ENCODE measurements at places on chromosomes 4 and X.

DNA sequence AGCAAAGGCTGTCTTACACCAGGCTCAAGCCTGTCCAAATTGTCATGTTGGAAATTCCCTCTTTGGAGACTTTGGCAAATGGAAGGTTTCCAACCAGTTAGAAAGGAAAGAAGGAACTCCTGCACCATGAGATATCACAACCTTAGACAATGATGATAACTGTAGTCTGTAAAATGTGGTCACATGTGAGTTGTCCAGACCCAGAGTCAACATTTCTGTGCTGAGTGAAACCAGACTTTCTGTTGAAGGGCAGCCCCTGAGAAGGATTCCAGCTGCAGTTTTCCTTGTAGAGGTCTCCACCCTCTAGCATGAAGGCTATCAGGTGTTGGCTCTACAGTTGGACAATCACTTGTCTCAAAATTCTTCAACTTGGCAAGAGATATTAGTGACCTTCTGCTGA lies 82.4 kb downstream of the SOX3 start:
- no peak for DNase-seq

DNA sequence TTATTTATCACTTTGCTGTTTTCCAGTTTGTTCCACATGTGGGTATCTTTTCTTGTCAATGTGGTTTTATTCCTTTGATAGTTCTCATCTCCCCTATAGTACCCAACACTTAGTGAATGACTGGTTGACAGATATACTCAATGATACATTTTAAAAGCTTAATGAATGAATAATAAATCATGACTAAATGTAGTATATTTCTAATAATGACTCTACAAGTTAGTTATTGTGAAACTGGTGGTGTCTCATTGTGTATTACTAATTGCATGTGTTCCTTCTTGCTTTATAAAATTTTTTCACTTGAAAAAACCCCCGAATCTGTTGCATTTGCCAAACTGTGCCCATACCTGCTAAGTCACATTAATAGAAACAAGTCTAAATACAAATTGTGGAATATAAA lies 95.4 kb downstream of the MBNL3 start:
- DNase-seq: no peak

- no peak for DNase-seq
These were observed 1.3 kb downstream of the SPATA18 start for GRCh38 chr4:52052475-52052780.

DNA sequence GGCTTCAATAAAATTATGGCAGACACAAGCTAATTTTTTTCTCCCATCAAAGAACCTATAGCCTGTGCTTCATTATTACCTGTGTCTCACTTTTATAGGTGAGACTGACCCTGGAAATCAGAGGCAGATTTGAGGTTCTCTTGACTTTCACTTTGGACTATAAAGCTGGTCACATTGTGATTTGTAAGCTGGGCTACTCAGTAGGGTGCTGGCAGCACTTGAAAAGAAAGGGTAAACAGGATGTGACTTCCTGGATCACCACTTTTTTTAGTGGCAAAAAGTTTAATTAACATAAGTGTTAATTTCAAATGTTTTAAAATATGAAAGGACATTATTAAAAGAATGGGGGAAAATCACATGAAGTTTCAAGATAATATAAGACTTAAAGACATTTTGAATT lies 50.6 kb upstream of the GATB start:
- no peak for DNase-seq

GRCh38 chrX:22163326-22163725 lies 109.4 kb upstream of the CBLL2 start:
- no peak for DNase-seq

DNA sequence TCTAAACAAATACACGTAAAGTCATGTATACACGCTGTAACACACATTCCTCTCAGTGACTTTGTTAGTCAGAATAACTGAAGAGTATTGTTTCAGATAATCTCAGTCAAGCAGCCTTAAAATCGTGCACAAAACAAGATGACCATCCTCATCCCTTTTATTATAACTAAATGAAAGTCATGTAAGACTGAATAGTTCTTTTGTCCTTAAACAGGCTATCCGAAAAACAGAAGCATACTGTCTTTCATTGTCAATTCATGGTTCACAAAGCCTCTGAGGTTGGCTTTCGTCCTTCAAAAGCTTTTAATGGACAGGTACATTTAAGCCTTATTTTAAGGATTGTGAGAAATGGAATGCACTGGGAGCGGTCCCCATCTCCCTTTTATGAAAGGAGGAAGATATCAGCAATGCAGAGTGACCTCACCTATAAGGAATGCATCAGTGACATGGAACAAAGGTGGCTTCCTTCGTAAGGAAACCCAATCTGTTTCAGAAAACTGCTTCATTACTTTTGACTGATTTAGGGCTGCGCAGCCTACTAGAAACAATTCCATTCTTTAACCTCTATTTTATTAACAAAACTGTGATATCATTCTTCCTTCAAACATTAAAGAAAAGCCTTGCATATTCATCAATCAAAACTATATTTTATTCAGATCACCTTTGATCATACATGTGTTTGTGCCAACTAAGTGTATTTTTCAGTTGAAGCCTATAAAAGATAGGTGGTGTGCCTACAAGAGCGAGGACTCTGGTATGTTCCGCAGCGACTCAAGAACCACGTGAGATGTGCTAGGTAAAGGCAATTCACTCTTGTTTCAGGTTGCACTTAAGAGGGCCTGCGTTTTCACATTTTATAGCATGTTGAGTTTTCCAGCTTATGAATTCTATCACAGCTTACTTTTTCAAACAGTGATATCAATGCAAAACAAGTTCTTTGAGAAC lies 19.2 kb downstream of the SH3RF1 start:
- DNase-seq: no peak

DNA sequence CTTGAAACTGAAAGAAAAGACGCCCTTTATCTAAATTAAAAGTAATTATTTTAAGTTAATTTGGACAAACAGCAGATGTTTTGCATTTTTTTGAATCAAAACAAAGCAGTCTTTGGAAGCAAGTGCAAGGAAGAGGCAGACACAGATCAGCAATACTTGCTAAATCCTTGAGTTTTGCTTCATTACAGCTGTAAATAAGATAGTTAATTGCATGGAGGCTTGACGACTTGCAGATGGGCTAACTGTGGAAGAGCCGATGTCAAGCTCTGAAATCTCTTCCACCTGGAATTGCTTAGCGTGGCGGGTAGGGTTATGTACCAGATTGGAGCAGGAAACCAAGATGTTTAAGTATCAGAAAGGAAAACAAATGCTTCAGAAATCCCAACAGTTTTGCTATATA lies 148.8 kb downstream of the POLA1 start:
- DNase-seq: no peak

DNA sequence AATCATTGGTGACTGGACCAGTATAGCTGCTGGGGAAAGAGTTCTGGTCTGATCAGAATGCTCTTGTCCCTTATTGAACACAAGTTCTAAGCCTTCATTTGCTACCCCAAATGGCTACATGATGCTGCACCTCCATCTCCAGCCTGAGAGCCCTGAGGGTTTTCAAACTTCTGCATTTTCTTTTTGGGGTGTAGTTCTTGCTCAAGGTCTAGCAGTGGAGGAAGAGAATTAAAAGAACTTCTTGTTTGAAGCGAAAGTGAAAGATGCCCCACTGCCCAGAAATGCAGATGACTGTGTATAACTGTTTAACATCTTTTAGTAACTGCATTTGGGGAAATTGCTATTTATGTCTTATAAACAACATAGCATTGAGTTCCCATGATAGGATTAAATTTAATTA lies 38.5 kb downstream of the LAMTOR3 start:
- no peak for DNase-seq

DNA sequence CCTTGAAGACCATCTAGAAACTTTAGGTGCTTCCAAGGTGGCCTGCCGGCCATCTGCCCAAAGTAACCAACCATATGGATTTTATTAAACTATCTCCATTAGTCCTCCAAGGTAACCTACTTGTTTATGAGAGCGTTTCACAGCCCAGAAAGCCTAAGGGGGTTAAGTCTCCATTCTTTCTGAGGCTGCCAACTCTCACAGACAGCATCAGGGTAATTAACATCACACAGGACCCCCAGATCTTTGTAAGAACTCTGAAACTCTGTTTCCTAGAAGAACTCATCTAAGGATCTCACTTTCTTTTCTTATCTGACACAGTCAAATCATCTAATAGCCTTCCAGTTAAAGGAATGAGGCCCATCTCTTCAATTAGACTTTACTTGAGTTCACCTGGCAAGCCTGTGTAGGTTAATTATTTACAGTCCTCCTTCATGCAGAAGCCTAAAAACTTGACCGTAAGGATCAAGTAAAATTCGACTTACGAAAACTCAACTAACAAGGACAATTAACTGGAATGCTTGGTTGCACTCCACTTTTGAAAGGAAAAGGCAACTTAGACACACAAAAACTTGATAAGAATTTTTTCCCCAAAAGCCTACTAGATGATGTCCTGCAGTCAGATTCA lies 252.5 kb downstream of the GRIA3 start:
- DNase-seq: no peak

DNA sequence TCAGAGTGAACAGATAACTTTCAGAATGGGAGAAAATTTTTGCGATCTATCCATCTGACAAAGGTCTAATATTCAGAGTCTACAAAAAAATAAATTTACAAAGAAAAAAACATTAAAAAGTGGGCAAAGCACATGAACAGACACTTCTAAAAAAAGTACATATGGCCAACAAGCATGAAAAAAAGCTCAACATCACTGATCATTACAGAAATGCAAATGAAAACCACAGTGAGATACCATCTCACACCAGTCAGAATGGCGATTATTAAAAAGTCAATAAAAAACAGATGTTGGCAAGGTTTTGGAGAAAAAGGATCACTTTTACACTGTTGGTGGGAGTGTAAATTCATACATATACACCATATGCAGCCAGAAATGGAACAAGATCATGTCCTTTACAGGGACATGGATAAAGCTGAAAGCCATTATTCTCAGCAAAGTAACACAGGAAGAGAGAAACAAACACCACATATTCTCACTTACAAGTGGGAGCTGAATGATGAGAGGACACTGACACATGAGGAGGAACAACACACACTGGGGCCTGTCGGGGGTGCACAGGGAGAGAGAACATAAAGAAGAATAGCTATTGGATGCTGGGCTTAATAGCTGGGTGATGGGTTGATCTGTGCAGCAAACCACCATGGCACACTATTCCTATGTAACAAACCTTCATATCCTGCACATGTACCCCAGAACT lies 41.6 kb upstream of the ITM2A start:
- DNase-seq: no peak

DNA sequence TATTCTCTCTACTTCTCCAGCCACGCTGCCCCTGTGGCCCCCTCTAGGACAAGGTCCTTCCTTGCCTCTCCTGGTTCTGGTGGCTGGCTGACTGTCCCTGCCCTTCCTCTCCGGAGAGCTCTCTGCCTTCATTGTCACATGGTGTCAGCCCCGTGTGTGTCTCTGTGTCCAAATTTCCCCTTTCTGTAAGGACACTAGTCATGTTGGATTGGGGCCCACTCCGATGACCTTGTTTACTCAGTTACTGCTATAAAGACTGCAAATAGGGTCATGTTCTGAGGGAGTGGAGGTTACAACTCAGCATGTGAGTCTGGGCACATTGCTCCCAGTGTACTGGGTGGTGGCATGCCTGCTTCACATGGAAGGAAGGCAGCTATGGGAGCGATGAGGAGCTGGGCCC lies 129.5 kb upstream of the PSAPL1 start:
- DNase-seq: no peak

- DNase-seq: no peak
These were observed 60.6 kb downstream of the PHOX2B start for GRCh38 chr4:41687971-41688370.

- no peak for DNase-seq
These were observed 10.1 kb downstream of the ELF4 start for GRCh38 chrX:130100180-130100579.

- no peak for DNase-seq
These were observed 2.7 kb downstream of the TMEM165 start for GRCh38 chr4:55398461-55398860.

- no peak for DNase-seq
These were observed 148.0 kb upstream of the SLC7A11 start for GRCh38 chr4:138389976-138390685.

- DNase-seq: peak; percentile 24
These were observed 134.1 kb downstream of the OR13H1 start for GRCh38 chrX:131677655-131678628.

DNA sequence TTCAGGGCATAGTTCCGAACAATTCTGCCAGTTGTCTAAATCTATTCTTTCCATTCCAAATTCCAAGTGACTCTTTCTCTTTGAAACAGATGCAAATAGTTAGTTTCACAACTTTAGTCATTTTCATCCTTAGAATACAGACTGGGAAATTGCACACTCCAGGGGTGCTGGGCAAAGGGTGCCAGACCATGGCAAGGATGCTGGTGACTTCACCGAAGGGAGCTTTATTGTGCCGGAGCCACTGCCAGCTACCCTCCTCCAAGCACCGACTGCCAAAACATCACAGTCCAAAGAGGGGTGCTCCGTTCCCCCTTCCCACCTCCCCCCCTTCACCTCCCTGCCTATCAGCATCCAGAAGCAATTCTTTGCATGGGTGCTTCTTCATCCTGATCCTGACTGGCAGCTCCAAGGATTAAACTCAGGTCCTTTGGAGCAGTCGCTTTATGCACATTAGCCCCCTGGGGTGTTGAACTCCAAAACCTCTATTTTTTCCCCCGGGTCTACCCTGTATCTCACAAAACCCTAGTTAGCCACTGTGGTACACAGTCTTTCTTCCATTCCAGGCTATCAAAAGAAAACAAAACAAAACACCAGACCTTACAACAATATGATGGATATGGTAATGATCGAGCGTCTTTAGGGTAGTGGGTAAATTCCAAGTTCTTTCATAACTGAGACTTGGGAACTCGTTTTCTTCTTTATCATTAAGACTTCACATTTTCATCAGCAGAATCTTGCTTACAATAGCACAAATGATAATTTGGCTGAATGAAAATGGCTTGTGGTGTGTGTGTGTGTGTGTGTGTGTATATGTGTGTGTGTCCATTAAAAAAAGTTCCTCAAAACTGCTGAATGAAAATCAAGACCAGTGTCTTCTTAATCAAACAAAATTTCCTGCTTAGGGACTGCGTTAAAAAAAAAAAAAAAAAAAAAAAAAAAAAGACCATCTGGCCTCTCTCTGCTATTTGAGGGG lies 28.7 kb downstream of the MID1 start:
- DNase-seq: no peak

DNA sequence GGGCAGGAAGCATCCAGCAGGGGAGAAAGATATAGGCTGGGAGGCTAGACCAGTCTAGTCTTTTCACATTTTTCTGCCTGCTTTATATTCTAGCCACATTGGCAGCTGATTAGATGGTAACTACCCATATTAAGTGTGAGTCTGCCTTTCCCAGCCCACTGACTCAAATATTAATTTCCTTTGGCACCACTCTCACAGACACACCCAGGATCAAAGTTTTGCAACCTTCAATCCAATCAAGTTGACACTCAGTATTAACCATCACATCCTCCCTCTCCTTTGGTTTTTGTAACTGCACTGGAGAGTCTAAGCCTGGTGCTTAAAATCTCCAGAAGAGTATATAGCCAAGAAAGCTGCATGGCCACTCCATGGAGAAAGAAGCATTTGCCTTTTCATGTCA lies 560.4 kb downstream of the GRXCR1 start:
- no peak for DNase-seq

GRCh38 chr4:173420324-173420752 lies 21.4 kb upstream of the SCRG1 start:
- DNase-seq: peak; percentile 19

GRCh38 chr4:112894951-112895350 lies 154.5 kb upstream of the ANK2 start:
- no peak for DNase-seq
